ENCODE measurements at places on chromosomes 11 and 22.

- DNase-seq: no peak
Measured at GRCh38 chr22:37277384-37277783, 4.9 kb upstream of the CYTH4 start.

GRCh38 chr22:20741634-20742581, 32.0 kb upstream of the SERPIND1 start:
- DNase-seq: peak; percentile 44

- DNase-seq: no peak
Measured at GRCh38 chr22:25448435-25449051, 115.9 kb upstream of the GRK3 start.

- no peak for DNase-seq
Measured at GRCh38 chr11:13040969-13041561, 31.9 kb downstream of the RASSF10 start.

GRCh38 chr11:73333173-73333572, 25.1 kb downstream of the ARHGEF17 start:
- DNase-seq: no peak

- no peak for DNase-seq
Measured at GRCh38 chr11:115944596-115944995, 440.4 kb upstream of the CADM1 start.

DNA sequence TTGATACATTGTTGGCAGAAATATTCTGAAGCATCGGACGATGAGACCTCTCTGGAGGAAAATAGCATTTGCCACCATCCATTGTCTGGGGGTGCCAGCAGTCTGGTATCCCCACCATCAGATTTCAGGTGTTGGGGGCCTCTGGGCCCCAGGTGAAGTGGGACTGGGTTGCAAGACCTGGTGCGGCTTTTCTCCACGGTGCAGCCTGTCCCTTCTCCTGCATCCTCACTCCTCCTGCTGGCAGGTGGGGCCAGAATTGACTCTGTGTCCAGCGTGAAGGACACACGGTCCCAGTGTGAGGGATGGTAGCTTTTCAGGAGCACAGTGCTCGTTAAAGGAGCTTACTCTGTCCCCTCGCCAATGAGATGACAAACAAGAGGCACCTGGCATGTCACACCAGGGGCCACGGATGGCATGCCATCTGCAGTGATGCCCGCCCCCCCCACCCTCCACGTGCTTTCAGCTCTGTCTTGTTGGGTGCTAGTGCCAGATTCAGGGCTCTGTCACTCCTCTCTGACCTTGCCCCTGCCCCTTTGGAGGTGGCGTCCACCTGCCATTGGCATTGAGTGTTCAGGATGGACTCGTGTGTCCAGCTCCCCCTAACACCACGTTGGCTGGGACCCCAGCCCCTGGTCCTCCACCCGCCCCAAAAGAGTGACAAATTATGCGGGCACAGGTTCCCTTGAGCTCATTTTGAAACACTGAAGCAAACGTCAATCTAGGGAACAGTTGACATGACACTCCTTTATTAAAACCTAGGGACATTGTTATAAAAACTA, 62.4 kb downstream of the PARVG start:
- no peak for DNase-seq

All from activated CD4-positive, alpha-beta T cell treated with anti-CD3 and anti-CD28 coated beads, Interleukin-2, amount 50 U/mL, for 4 hours (primary cell).